ENCODE measurements at places on chromosomes 5 and 9.

DNA sequence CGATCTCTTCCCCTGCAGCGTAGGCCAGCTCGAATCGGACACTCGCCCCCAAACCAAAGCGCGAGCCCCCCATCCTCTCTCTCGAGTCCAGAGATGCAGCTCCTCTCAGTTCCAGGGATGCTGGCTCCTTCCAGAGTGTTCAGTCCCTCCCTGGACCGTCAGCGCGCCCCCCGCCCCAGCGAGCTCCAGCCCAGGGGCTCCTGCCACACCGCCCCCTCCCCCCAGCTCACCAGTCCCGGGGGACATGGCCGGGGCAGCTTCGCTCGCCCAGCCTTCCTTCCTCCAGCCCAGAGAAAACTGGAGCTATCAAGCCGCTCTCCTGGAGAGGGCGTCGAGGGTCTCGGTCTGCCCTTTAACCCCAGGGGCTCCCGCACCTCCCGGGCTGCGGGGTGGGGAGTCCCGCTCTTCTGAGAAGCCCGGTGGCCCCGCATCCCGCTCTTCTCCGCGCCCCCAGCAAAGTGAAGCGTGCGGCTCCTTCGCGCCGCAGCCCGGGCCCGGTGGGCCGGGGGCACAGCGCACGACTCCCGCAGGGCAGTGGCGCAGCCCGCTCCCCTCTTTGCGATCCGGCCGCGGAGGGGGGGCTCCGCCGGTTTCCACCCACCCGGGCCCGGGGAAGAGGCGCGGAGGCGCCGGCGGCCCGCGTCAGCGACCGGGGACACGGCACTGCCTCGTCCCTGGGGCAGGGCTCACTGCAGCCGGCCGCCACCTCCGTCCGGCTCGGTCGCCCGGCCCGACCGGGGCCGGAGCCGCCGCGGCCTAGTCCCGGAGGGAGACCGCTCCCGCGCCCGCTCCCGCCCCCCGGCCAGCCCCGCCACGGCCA lies 587 bp downstream of the MIER3 start:
- DNase-seq, result no peak

- DNase-seq, result no peak
Measured at GRCh38 chr9:93620041-93620506, 43.7 kb downstream of the PHF2 start.

DNA sequence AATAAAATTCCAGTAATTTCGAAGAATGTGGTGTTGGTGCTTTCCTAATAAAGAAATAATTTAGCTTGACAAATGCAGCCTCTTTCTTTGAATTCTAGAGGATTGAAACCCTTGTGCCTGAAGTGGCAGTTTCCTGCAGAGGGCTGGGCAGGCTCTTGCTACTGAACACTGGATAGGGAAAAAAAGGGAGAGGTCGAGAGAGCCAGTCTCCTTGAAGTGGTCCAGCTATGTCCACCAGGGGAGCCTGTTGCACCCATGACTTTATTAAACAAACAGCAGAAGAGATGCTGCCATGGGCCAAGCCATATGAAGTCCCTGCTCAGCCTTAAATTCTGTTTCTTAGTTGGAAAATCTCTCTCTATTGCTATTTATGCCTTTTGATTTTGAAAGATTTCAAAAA lies 178.4 kb downstream of the SMARCA2 start:
- no peak for DNase-seq

DNA sequence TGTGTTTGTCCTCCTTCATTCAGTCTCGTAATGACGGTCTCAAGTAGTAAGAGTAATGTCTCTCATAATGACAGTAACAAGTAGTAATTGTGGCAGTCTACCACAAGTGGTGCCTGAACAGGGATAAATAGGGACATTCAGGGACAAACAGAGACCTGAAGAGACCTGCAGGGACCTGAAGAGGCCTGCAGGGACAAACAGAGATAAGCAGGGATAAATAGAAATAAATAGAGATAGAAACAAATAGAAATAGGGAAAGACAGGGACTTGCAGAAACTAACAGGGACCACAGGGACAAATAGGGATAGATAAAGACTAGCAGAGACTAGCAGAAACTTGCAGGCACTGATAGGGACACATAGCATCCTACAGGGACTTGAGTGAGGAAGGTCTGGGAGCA lies 7.9 kb downstream of the UGT3A2 start:
- no peak for DNase-seq

GRCh38 chr5:95252801-95253200 lies 32.1 kb downstream of the MCTP1 start:
- DNase-seq, result no peak

DNA sequence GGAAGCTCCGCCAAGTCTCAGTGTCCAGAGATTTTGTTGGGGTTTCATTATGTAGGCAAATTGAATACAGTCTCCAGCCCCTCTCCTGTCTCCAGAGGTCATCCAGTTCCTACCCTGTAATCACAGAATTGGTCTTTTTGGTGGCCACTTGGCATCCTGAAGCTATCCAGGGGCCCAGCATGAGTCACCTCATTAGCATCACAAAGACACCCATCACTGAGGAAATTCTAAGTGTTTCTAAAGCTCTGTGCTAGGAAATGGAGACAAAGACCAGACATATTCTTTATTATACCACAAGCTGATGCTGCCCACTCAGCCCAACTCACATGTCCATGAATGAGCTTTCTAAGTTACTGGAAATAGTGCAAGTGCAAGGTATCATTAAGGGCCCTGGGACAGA lies 229.9 kb downstream of the DOCK8 start:
- DNase-seq, result no peak

DNA sequence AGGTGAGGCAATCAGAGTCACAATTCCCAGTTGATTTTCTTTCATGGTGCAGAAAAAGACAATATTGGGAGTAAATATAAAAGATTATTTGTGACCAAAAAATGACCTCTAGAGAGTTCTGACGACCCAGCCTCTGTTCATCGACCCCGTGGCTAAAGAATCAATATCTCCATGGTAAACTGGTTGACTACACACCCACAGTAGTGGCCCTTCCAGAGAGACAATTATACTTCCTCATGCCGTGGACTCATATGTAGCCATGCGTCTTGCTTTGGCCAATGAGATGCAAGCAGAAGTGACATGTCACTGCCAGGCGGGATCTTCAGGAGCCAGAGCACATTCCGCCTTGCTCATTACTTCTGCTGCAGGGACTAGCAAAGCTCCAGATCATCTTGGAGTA lies 163.3 kb upstream of the RAD23B start:
- DNase-seq, result no peak

GRCh38 chr5:142886956-142887355 lies 116.8 kb downstream of the ARHGAP26 start:
- no peak for DNase-seq

GRCh38 chr5:170442921-170443320 lies 53.8 kb upstream of the KCNMB1 start:
- no peak for DNase-seq

GRCh38 chr5:151005950-151006576 lies 14.3 kb upstream of the GPX3 start:
- no peak for DNase-seq

- no peak for DNase-seq
Measured at GRCh38 chr5:77427998-77428397, 64.1 kb downstream of the WDR41 start.

- no peak for DNase-seq
Measured at GRCh38 chr5:116507941-116508655, 66.5 kb downstream of the SEMA6A start.

GRCh38 chr5:67090040-67090439 lies 106.6 kb downstream of the CD180 start:
- DNase-seq, result no peak

DNA sequence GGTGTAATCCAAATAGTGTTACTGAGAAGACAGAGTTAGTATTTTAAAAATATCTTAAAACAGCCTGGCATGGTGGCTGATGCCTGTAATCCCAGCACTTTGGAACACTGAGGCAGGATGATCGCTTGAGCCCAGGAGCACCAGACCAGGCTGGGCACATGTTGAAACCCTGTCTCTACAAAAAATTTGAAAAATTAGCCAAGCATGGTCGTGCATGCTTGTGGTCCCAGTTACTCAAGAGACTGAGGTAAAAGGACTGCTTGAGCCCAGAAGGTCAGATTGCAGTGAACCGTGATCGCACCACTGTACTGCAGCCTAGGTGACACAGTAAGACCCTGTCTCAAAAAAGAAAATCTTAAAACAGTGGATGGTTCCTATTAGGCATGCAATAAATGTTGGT lies 12.4 kb downstream of the IFNA1 start:
- DNase-seq, result no peak

DNA sequence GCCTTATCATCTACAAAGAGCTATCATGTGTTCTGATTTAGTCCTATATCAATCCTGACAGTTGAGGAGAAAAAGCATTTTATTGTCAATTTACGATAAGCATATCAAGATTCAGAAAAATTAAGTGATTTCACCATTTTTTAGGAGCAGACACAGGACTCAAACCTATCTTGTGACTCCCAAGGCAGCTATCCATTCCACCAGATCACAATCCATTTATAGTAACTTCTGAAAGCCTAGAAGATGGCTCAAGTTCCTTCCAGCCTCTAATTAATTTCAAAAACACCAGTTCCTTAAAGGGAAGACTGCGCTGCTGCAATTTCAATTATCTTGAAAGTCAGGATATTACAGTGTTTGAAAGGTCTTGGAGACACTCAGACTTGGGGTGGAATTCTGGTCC lies 114.3 kb downstream of the EPB41L4A start:
- no peak for DNase-seq

DNA sequence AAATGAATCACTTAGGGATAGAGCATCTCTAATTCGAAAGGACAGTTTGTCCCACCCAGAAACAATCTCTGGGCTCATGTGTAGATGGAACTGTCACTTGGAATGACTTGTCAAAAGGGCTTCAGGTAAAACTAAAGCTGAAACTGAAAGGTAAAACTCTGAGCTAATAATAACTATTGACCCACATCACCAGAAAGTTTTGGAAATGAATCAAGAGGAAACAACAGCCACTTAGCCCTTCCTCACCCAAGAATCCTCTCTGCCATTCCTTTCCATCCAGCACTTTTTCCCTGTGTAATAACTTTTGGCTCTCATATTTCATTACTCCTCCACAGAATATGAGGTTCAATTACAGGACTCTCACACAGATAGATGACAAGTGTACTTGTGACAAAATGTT lies 14.0 kb upstream of the GLRX start:
- no peak for DNase-seq

GRCh38 chr9:8627976-8628679 lies 828.5 kb upstream of the DMAC1 start:
- no peak for DNase-seq

GRCh38 chr9:88076286-88077070 lies 61.8 kb downstream of the SPATA31C2 start:
- no peak for DNase-seq

DNA sequence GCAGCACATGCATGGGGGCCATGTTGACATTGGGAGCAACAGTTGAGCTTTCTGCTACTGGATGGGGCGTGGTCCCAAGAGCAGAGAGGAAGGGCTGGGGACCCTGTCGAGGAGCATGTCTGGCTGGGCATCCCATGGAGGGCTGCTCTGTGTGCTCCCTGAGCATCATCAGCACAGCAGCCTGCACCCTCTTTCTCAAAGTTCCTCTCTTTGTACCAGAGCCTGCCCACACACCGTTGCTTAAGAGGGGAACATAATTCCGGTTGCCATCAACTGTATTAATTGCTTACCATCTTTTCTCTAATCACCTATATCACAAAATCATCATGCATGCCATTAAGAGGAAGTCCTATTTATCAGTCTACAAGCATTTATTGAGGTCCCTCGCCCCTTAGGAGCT lies 55.2 kb upstream of the DIRAS2 start:
- no peak for DNase-seq

DNA sequence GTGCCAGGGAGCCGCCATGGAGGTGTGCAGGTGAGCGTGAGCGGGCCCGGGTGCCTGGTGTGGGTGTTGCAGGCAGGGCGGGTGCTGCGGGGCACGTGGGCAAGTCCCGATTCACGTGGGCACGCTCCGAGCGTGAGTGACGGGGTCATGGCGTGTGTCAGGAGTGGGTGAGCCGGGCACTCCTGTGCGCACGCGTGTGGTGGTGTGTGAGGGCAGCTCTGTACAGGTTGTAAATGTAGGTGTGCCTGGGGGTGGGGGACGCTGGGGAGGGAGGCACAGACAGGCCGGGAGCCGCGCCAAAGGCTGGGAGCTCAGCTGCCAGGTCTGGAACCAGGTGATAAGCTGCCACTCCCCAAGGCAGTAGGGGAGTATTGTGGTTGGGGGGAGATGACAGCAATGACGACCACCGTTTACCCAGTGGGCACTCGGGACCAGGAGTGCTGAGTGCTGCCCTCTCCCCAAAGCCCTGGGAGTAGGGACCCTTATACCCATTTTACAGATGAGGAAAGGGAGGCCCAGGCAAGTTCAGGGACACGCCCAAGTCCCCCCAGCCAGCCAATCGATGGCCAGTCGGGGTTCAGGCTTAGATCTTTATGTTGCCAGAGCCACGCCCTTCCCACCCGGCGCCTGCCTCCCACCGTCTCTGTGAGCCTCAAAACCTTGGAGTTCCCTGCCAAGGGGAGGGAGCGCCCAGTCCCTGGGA lies 9.6 kb downstream of the NCS1 start:
- DNase-seq, result no peak

GRCh38 chr5:108735790-108736189 lies 11.9 kb upstream of the FER start:
- DNase-seq, result no peak

DNA sequence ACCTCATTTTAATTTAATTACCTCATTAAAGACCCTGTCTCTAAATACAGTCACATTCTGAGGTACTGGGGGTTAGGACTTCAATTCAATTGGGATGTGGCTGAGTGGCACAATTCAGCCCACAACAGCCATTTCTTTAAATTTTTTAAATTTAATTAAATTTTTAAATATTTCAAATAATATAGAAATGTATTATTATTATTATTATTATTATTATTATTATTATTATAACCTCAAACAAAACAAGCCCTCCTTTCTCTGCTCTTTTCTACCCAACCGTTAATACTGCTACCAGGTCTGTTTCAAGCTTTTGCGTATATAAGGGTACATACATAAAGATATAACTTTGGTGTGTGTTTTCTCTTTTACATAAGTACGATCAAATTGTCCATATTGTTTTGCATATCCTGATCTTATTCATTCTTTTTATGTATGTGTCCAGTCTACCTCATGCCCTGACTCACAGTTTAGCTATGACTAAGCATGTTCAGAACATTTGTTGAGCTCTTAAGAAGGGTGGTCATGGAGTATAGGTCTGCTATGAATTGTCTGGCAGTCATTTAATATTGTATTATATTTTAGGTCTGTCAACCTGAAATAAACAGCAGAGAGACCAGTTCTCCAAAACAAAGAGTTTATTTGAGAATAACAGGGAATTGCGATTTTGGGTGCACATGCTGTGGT lies 16.1 kb upstream of the RAB14 start:
- DNase-seq, result no peak

GRCh38 chr5:127326976-127327755 lies 36.6 kb downstream of the MEGF10 start:
- no peak for DNase-seq

Measured in SIG-M5 (cell line).